Esophagus muscularis mucosa (tissue), 4 donors: ENCODE measurements at places on chromosomes 12 and 14. TPM values are rescaled to one million over a fixed set of nuclear protein-coding genes. Genes with fewer than 3 reads are reported as not detected.

VRTN gene
- not detected for total RNA-seq

CCDC38 gene
- total RNA-seq = not detected

LYZ gene
- total RNA-seq = 95.3 TPM

XRCC3 gene
- total RNA-seq = 1.8 TPM

KRT72 gene
- total RNA-seq = not detected

TSPAN9 gene
- total RNA-seq = 33.4 TPM
